Activated naive CD8-positive, alpha-beta T cell treated with anti-CD3 and anti-CD28 coated beads, Interleukin-2, amount 10 ng/mL, durations not matched to agents 7 days and 5 days (primary cell): ENCODE measurements at places on chromosomes 4 and X. TPM values are rescaled to one million over a fixed set of nuclear protein-coding genes. Genes with fewer than 3 reads are reported as not detected.

The TCEAL5 gene
- not detected for total RNA-seq

The ARMCX1 gene
- total RNA-seq = 0.72 TPM

The PLS3 gene
- not detected for total RNA-seq

The RBM47 gene
- 2.7 TPM for total RNA-seq

The XK gene
- not detected for total RNA-seq

The ARMCX4 gene
- 4.8 TPM for total RNA-seq

The MTMR8 gene
- 3.5 TPM for total RNA-seq

The TAF7L gene
- total RNA-seq = not detected
